ENCODE measurements at places on chromosomes 13 and 19. TPM values are rescaled to one million over a fixed set of nuclear protein-coding genes. Genes with fewer than 3 reads are reported as not detected.

Gene SLITRK6
- polyA plus RNA-seq, result not detected

Gene FUT1
- not detected for polyA plus RNA-seq

Gene ZNF610
- polyA plus RNA-seq, result 1.2 TPM

Gene RNF225
- not detected for polyA plus RNA-seq

Gene SIGLEC5
- not detected for polyA plus RNA-seq

Gene ZNF600
- polyA plus RNA-seq, result 4.6 TPM

Gene URAD
- polyA plus RNA-seq, result not detected

Gene SULT2B1
- polyA plus RNA-seq, result not detected

Gene TEKTIP1
- polyA plus RNA-seq, result not detected

Gene ZNF541
- polyA plus RNA-seq, result not detected

Gene C19orf33
- polyA plus RNA-seq, result 1.1 TPM

Gene PRDX2
- polyA plus RNA-seq, result 253 TPM

Gene ERICH6B
- not detected for polyA plus RNA-seq

Gene LGALS7B
- not detected for polyA plus RNA-seq

Gene CAPN12
- polyA plus RNA-seq, result 2.0 TPM

Gene NLRP5
- polyA plus RNA-seq, result not detected

Gene CCDC194
- polyA plus RNA-seq, result not detected

Gene ZNF570
- 4.1 TPM for polyA plus RNA-seq

Gene PINLYP
- 0.68 TPM for polyA plus RNA-seq

Gene C19orf67
- not detected for polyA plus RNA-seq

Gene HIPK4
- not detected for polyA plus RNA-seq

All from naive thymus-derived CD8-positive, alpha-beta T cell (primary cell).